Activated CD4-positive, alpha-beta T cell treated with anti-CD3 and anti-CD28 coated beads, Interleukin-2, amount 50 U/mL, for 24 hours (primary cell): ENCODE measurements at places on chromosomes 11 and 22.

- DNase-seq, result no peak
Observed at GRCh38 chr11:79018371-79018849, 422.4 kb downstream of the TENM4 start.

DNA sequence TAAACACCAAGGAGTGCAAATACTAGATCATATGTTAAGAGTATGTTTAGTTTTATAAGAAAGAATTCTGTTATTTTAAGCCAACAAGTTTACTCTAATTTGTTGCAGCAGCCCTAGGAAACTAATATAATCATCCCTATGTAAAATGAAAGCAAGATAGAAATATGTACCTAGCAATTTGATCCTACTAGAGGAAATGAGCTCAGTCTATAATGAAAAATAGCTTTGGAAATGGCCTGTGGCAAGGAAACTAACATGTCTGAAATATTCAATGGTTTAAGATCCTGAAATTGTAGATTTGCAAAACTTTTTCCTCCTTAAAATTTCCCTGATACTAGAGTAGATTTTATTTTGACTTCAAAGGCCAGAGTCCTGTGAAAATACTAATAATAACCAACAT, 112.7 kb upstream of the SLC5A12 start:
- no peak for DNase-seq

GRCh38 chr22:37223965-37224551, 11.8 kb upstream of the SSTR3 start:
- no peak for DNase-seq

DNA sequence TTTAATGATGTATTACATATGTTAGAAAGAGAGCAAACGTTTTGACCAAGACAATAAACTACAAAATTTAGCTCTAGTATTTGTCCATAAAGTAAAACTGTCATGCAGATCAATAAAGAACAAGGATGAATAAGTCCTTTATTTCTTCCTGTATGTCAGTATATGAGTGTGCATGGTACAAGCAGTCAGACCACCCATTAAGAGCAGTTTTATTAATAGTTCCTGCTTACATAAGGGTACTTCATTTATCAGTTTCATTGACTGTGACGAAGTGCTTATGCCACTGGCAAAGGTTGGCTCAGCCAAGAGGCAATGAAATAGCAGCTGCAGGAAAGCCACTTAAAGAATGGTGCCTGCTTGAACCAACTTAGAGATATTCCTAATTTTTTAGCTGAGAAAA, 913.0 kb upstream of the CNTN5 start:
- no peak for DNase-seq

GRCh38 chr22:33493476-33494205, 426.6 kb downstream of the LARGE1 start:
- DNase-seq, result no peak

DNA sequence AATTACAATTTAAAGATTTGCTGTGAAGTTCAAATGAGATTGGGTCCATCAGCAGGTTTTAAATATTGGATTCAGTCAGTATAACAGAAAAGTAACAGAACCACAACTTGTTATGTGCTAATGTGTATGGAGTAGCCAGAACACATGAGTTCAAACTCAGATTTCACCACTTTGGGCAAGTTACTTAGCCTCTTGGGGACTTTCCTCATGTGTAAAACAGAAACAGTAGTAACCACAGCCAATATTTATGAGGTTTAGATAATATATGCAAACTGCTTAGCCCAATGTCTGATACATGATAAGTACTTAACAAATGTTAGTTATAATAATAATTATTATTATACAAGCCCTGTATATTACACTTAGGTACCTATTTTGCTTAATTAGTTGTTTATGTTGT, 21.8 kb upstream of the SLC5A12 start:
- DNase-seq, result no peak

GRCh38 chr11:31433851-31434250, 64.2 kb downstream of the DNAJC24 start:
- no peak for DNase-seq

GRCh38 chr22:50613291-50613981, 12.8 kb downstream of the MAPK8IP2 start:
- DNase-seq, result no peak

DNA sequence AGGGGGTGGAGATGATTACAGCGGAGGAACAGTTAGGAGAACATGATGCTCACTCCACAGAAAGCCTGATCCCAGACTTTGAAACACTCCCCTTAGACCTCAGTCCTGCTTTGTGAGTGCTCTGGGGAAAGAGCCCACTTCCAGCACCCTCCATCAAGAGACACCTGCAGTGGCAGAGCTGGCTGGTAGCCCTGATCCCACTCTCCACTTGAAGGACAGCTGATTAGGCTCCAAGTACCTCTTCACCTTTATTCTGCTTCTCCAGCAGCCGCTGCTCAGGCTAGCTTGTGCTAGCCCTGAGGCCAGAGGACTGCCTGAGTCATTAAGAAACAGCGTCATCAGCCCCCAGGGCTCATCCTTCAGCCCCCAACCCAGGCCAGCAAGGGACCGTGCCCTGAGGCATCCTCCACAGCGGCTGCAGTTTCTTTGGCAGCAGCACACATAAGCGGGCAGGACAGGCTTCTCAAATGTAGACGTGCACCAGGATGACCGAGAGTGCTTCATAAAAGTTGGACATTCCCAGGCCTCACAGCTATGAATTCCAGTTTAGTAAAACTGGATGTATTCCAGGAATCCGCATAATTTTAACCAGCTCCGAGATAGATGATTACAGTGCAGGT, 146.0 kb upstream of the TBCEL start:
- DNase-seq, result no peak

DNA sequence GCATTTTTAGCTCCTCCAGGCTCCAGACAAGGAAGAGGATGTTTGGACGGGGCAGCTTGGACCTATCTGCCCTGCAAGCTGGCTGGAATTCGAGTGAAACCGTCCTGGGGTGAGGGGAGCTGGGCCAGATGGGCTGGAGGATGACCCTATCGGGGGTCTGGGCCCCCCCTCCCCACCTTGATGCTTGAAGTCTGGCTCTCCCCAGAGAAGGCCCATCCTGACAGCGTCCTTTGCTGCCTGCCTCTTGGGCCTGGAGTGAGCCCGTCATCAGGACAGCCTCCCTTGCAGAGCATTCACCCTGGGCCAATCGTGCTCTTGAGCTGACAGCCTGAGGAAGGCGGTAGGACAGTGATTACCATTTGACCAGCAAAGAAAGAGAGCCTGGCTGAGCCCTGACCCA, 5.3 kb upstream of the PDGFB start:
- DNase-seq, result no peak

- DNase-seq, result no peak
Observed at GRCh38 chr11:65577756-65578109, 1.9 kb downstream of the EHBP1L1 start.

GRCh38 chr11:56333156-56333555, 12.7 kb upstream of the OR8K1 start:
- DNase-seq, result no peak

DNA sequence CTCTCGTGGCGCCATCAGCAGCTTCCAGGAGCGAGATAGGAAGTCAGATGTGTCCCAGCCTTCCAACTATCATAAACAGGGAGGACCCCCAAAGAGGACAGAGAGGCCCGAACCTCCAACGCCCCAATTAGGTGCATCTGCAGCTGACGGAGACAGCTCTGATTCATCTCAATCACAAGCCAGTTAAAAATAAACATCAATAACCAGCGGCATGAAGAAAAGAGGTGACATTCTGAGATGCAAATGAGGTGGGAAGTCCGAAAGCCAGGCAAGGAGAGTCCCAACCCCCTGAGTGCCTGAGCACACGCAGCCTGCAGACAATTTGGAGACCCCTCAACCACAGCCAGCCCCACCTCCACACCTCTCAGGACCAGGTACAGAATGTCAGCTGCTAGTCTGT, 28.1 kb upstream of the IGSF9B start:
- no peak for DNase-seq

DNA sequence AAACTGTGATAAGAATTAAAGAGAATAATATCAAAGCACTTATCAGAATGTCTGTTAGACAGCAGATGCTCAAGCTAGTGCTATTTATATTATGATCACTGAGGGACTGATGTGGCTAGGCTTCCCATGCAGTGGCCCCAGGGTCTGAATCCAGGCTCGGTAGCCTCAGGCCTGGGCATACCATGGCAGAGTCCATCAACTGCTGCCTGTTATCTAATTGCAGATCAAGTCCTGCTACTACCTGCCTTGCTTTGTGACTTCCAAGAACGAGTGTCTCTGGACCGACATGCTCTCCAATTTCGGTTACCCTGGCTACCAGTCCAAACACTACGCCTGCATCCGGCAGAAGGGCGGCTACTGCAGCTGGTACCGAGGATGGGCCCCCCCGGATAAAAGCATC, 57.5 kb downstream of the TIMP3 start:
- DNase-seq, result no peak

DNA sequence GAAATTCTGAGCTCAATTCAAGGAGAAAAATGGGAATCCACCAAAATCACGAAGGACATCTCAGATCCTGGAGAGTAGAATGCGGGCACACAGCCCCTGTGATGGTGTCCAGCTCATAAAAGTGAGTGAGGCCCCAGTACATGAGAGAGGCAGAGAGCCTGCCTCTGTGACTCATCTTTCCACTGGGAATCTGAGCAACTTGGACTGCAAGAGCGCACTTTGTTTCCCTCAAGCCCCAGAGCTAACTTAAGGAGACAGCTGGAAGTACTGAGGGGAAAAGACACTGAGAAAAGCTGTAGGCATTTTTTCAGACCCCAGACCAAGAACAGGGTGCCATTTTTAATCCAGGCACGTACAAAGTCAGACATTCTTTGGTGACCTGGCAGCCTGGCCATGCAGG, 273.7 kb downstream of the C11orf87 start:
- no peak for DNase-seq

GRCh38 chr11:67631853-67632174, 2.1 kb upstream of the NUDT8 start:
- no peak for DNase-seq

DNA sequence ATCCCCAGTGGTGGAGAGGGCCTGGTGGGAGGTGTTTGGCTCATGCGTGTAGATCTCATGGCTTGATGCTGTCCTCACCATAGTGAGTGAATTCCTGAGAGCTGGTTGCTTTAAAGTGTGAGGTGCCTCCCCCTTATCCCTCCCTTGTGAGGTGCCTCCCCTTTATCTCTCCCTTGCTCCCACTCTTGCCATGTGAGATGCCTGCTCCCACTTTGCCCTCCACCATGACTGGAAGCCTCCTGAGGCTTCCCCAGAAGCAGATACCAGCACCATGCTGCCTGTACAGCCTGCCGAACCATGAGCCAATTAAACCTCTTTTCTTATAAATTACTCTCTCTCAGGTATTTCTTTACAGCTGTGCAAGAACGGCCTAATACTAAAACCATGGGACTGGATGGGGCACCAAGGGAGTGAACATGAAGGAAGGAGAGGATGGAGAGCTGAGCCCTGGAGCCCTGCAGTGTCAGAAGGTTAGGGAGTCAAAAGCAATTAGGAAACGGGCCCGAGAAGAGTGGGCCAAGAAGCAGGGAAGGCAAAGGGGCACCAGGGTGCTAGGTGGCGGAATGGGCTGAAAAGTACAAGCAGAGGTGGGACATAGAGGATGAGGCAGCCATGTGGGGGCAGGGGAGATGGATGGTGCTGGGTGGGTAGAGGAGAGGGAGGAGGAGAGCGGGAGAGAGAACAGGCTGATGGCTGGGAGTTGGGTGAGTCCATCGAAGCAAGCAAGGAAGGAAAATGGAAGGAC, 9.4 kb downstream of the IFITM10 start:
- DNase-seq, result no peak

DNA sequence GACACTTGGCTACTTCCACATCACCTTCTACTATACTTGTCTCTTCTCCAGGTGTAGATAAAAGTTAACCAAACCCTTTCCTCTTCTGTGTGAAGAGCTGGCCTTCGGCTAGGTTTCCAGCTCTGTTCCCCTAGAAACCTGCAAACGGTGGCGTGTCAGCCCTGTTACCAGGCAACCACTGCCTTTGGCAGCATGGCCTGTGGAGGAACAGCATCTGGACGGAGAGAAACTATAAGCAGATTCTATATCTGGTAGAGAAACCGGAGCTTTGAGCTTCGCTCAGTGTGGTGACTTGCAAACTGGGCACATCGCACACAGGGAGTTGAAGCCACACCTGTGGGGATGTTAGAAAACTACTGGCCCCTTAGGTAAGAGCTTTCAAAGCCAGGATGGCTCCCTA, 35.9 kb downstream of the ARAP1 start:
- no peak for DNase-seq

DNA sequence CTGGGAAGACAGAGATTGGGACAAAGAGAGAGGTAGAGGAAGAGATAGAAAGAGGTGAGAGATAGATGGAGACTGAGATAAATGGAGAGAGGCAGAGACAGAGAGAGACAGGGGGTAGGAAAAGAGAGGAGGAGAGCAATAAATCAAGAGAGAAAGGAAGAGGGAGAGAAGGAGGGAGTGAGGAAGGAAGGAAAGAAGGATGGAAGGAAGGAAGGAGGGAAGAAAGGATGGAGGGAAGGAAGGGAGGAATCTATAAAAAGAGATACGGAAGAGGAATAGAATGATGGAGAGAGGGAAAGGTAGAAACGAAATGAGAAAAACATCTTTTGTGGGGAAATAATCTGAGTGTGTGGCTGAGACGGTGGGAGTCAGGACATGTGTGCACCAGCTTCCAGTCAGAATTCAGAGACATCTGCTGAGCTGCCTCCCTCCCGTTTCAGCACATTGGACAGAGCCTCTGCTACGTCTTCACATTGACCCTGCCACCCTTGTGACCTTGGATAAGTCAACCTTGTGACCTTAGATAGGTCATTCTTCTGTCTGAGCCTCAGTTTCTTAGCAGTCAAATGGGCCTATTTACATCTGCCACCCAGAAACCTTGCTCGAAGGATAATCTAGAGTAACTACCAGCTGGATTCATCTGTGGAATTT, 417.8 kb downstream of the MIAT start:
- DNase-seq, result no peak

DNA sequence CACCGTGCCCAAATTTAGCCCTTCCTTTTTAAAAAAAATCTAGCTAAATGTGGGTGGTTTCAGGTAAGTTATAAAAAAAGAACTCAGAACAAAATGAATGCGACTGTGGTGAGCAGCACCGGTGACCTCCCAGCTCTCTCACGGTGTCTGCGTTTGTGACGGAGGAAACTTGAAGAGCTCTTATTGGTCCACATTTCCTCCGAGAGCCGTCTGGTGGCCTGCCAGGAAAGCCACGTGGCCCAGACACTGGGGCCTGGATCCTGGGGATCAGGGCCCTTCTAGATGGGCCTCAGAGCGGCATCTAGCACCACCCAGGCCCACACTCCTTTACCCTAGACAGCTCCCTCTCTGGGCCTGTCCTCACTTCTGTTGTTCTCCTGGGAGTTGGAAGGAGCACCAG, 39.5 kb downstream of the B3GAT1 start:
- DNase-seq, result no peak
